ENCODE measurements at places on chromosomes 4 and X.

DNA sequence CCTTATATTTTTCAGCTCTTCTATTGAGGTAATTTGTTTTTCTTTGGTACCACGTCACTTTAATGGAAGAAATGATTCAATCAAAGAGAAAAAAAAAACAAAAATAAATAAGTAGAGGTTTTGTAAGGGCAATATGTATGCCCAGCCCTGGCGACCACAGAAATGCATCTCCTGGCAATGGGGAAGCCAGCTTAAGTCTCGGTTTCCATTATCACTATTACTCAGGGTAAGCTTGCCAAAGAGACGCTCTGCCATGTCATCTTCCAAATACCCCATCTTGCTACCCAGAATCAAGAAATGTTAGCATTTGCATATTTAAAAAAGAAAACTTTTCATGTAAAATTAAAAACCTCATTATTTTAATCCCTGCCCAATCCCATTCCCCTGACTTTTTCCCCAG, 68.8 kb downstream of the FAM47C start:
- DNase-seq = no peak

DNA sequence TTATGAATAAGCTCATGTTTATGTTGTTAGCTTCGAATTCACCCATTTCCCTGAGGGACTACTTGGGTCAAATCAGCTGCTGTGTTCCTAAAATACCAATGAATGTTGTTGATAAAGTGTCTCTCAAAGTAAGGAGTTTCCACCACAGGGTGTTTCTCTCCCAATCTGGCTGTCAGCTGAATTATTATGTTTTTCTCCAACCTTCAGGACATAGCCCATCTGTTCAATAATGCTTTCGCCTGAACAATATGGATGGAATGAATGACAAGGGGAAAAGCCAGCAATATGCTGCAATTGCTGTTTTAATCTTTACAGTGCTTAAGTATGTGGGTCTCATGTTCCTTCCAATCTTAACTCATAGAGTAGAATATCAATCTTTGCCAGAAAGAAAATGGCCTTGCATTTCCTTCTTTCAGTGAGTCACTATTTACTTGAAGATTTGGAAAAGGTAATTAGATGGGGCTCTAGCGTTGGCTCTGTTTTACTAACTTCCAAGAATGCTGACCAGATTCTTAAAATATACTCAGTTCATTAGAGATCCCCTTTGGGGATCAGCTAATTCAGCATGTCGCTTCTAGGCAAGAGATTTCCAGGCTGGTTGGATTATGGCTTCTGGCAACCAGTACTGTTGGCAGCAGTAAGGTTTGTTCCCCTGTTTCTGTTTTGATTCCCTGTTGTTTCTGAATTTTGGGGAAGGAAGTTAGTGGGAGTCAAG, 410.5 kb downstream of the PPP3CA start:
- no peak for DNase-seq

GRCh38 chr4:17866810-17867209, 56.0 kb downstream of the NCAPG start:
- no peak for DNase-seq

DNA sequence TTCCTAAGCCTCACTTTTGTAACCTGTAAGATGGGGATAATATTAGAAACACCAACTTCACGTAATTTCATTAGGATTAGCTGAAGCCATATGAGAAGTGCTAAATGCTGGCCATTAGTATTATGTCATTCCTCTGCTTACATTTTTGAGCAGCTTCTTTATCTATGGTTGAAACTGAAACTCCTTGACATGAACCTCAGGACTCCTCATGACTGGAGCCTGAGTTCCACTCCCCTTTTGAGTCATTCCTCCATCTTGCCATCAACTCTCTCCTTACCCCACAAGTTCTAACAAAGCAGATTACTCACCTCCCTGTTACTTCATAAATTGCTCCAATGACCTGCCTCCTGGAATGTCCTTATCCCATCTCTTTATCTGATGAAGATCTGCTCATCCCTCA, 123.2 kb upstream of the KCNIP4 start:
- DNase-seq = no peak

DNA sequence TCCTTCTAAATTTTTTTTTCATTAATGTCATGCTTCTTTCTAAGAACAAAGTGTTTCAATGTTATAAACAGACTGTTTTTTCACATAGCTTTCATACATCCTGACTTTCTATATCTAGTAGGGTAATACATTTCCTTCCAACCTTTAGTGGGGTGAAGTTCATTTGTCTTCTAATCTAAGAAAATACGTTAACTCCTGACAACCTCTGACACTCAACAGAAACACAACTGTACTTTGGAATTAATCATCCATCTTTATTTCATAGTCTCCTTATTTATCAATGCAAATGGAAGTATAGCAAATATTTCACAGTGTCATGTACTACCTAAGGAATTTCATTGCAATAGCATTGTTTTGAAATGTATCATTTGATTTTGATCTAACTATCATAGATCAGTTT, 2.7 kb upstream of the MTTP start:
- DNase-seq = no peak

DNA sequence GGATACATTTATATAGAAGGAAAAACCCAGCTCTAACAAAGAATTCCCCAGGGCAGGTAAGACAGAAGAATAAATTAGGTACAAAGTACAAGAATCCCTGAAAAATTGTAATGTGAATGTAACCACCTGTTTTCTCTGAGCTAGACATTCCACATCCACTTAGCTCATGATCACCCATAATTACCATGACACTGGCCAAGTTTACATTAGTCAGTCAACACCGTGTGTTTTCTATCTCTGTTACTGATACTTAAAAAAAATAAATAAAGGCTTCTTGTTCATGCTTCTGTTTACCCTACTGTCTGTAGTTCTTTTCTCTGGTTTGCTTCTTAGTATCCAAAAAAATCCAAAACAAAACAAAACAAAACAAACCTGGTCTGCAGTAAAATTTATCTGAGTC, 66.0 kb downstream of the CBLL2 start:
- DNase-seq = no peak

DNA sequence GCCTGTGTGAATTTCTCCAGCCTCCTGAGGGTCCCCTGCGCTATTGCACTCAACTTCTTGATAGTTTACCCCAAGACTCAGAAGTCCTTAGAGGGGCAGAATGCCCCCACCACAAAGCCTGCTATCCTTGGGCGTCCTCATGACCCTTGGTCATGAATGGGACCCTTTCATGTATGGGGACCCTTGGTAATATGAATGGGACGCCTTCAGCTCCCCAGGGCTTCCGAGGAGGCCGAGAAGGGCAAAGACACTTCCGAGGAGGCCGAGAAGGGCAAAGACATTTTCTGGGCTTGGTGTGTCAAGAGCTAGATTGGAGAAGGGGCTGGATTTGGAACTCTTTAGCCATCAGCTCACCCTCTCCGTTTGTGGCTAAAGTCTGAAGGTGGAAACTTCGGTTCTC, 8.6 kb downstream of the SHOX start:
- DNase-seq = no peak

GRCh38 chr4:152014280-152014679, 253.5 kb upstream of the GATB start:
- no peak for DNase-seq

DNA sequence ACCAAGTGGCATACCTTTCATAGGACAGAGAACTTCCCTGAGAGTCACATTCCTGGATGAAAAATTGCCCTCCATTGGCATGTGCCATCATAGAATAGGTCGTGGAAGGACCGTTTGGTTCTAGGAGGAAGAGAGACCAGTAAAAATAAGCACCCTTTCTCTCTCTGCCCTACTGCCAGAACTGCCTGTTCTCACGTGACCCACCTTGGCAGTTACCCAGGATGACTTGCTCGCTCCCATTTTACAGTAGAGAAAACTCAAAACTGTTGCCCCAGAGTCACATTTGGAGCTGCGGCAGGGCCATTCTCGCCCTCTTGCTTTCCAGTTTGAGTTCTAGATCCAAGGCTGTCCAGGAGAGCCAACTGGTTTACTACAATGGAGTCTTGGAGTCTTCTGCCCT, 1.1 kb upstream of the NLGN3 start:
- no peak for DNase-seq

DNA sequence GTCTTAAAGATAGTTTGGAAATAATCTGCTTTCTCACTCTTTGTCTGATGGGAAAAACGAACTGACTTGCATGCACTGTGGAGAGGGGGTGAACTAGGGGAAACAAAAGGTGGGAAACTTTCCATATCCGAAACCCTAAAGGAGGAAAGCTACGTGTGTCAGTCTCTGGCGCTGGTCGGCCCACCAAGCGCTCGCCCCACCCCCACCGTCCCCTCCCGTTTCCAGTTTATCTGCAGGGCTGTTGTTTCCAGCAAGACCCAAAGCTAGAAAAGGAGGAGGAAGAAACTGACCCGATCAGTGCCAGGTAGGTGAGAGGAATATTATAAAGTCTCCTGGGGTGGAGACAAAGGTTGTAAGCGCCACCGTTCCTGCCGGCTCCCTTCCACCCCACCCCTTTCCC, 552 bp downstream of the TCEAL9 start:
- DNase-seq = no peak

GRCh38 chr4:8032381-8032780, 92.7 kb upstream of the AFAP1 start:
- DNase-seq = no peak

DNA sequence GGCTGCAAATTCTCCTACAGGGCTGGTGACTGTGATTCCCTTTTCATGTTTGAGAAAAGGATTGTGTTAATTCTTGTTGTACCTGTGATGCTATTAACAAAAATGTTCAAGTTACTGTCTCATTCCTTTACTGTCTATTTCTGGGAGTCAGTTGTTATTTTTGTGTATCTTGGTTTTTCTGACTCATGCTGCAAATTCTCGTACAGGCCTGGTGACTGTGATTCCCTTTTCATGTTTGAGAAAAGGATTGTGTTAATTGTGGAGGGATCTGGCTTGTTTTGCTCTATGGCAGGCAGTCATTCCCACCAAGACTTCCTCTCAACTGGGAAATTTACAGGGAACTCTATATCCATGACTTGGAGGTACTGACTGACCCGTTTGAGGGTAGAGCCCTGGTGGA, 693.4 kb upstream of the INTU start:
- no peak for DNase-seq

DNA sequence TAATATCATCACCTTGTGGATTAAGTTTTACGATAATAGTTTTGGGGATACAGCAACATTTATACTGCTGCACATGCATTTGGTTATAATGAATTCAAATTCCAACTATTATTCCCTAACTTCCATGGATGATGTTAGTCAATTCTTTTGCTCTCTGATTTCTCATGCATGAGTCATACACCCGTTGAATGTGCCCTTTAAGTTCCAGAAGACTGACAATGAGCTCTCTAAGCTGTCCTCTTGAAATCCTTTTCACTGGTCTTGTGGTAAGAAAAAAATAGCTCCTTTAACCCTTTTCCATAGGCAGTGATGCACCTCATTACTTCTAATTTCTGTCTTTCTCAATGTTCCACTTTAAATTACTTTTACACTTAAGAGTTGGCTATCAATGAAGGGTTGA, 1095.2 kb upstream of the POU3F4 start:
- no peak for DNase-seq

DNA sequence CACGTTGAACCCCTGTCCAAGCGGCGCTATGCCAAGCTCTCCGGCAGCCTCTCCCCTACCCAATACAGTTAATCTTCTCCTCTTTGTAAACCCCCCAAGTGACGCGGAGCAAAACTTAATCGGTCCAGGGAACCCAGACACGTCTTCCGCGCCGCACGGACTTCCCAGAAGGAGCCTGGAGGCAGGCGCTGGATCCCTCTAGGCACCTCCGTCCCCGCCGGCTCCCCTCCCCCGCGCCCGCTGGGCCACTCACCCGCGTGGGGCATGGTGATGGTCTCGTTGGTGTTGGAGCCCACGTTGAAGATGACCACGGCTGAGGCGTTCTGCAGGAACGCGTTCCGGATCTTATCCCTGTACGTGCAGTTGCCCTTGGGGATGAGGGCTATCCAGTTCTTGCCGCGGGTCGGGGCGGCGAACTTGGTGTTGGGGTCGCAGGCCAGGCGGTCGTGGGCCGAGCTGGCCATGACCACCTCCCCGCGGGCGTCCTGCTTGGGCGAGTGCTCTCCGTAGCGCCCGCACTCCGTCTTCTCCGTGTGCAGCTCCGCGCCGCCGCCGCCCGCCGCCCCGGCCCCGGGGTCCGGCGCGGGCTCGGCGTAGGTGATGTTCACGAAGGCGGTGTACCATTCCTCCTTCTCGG, 1.1 kb downstream of the RNF150 start:
- no peak for DNase-seq

DNA sequence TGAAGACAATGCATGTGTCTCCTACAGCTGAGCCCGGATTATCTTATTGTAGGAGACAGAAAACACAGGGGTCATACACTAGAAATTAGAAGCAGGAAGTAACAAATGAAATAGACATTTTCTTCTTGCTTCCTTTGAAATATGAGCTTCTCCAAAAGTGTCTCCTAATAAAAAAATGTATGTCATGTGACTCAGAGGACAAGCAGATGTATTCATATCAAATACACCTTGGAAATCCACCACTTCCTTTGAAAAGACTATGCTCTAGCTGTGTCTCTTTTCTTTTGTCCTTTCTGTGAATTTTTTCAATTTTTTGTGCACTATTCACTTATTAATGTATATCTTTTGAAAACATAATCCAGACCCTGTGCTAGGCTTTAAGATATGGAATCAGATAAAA, 1906.2 kb downstream of the C4orf33 start:
- no peak for DNase-seq

- peak; percentile 47 for DNase-seq
Measured at GRCh38 chr4:185183622-185184281, 20.0 kb downstream of the CFAP97 start.
